Central memory CD8-positive, alpha-beta T cell (primary cell): ENCODE measurements at places on chromosomes 7 and 10.

DNA sequence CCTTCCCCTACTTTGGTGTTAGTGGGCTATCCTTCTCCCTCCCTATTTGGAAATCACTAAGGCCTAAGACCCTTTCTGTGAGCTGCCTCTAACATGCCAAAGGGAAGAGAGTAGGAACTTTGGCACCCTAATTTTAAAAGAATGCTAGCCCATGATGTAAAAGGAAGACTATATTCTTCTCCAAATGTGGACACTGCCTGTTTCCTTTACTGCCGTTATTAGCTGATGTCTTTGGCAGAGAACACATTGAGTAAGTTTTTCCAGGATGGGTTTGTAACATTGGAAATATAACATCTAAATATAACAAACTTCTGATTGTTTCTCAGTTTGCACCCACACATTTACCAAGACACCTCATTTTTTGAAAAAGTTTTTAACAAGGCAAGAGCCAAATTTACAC is 56.9 kb upstream of the TNKS2 start:
- peaks cover 96% of the 10 kb centered on the region for H3K27me3 ChIP-seq
- H3K4me1 ChIP-seq = no peaks in the 10 kb centered on the region
- no peak overlapping the region for H3K27ac ChIP-seq
- H3K36me3 ChIP-seq = no peaks in the 10 kb centered on the region

DNA sequence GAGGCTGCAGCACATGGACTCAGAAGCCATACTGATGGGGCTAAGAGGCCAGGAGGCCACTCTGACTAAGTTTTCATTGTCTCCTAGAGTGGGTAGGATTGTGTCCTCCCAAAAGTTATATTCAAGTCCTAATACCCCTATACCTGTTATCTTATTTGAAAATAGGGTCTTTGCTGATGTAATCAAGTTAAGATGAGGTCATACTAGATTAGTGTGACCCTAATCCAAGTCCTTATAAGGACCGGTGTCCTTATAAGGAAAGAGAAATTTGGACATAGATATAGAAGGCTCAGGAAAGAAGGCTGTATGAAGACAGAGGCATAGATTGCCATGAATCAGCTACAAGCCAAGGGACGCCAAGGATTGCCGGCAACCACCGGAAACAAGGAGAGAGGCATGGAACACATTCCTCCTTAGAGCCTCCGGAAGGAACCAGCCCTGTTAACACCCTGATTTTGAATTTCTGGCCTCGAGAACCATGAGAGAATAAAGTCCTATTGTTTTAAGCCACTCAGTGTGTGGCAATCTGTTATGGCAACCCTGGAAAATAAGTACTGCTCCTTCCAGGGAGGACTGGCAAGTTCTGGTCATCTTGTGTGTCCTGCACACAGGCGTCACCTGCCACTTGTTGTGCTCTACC is 157.0 kb downstream of the EMX2 start:
- no peak overlapping the region for H3K27ac ChIP-seq
- H3K36me3 ChIP-seq = peaks cover 2% of the 10 kb centered on the region
- H3K27me3 ChIP-seq = peaks cover 14% of the 10 kb centered on the region
- DNase-seq = no peak
- no peaks in the 10 kb centered on the region for H3K4me1 ChIP-seq

- H3K27me3 ChIP-seq = peaks cover 48% of the 10 kb centered on the region
- peaks cover 5% of the 10 kb centered on the region for H3K4me1 ChIP-seq
- DNase-seq = no peak
- H3K4me3 ChIP-seq = no peak overlapping the region
Measured at GRCh38 chr7:12564996-12565764, 5.3 kb upstream of the SCIN start.

GRCh38 chr10:128804411-128804810 is 662.6 kb upstream of the MGMT start:
- H3K4me1 ChIP-seq = no peaks in the 10 kb centered on the region
- no peaks in the 10 kb centered on the region for H3K36me3 ChIP-seq
- no peak overlapping the region for H3K4me3 ChIP-seq
- no peak overlapping the region for H3K27ac ChIP-seq

DNA sequence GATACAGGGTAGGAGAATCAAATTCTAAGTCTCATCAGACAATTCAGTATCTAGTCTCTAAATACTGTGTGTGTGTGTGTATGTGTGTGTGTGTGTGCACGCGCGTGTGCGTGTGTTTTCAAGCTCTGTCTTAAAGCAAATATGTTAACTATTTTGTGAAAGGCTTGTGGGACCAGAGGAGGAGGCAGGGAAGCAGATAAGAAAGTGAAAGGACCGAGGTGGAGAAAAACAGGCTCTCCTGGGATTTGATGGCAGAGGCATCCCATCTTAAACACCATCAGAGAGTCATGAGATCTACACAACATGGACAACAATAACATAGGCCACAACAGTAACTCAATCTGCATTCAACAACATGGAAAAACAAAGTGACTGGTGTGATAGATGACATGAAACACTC is 67.1 kb downstream of the PIP4K2A start:
- H3K27me3 ChIP-seq = no peaks in the 10 kb centered on the region
- peaks cover 24% of the 10 kb centered on the region for H3K36me3 ChIP-seq
- H3K27ac ChIP-seq = peak overlapping the region; percentile 99
- DNase-seq = no peak
- peaks cover 87% of the 10 kb centered on the region for H3K4me1 ChIP-seq

DNA sequence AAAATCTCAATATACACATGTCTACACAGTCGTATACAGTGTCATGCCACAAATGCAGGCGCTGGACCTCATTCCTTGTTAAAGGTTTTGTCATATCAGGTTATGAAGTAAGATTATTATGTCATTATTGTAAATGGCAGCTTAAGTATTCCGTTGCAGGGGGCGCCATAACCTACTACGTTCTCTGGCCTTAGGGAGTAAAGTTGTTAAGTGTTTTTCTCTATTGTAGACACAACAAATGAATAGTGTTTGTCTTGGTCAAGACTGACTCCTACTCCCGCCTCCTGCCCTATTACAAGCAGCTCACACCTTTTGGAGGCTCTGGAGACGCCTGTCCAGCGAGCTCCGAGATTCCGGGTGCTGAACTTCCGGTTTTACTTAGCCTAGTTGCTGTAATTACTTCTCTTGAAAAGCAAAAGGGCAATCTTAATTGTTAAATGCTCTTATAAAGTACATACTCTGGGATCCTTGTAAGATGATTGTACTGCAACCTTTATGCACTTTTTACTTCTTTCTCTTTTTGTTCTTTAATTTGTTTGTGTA is 994 bp downstream of the GATAD1 start:
- H3K27ac ChIP-seq = peak overlapping the region; percentile 97
- peaks cover 14% of the 10 kb centered on the region for H3K4me1 ChIP-seq
- H3K36me3 ChIP-seq = peaks cover 14% of the 10 kb centered on the region

GRCh38 chr7:51261950-51262795 is 54.4 kb downstream of the COBL start:
- H3K27ac ChIP-seq = no peak overlapping the region
- no peak overlapping the region for H3K4me3 ChIP-seq
- no peak for DNase-seq
- H3K4me1 ChIP-seq = no peaks in the 10 kb centered on the region
